ENCODE measurements at places on chromosomes 3 and 15.

DNA sequence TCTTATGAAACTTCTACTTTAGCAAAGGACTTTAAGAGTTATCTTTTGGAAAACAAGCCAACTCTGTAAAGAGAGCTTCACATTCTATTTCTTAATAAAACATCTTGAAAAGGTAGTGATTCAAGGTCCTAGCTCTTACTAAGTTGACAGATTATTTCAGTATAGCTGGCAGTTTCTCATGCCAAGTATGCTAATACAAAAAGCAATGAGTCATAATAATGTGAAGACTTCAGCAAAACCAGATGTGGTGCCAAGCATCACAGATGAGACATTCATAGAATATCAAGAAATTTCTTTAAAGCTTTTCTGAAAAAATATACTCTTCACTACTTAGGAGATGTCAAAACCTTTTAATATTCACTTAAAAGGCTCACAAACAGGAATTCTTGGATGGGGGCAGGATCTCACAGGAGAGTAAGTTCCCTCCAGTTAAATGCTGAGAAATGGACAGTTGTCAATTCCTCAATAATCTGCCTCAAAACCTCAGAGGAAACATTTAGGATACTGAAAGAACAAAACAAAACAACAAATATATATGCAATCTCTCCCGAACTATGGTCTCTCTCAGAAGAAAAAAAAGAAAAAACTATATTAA is 45.6 kb downstream of the DCBLD2 start:
- DNase-seq: peak; percentile 88

DNA sequence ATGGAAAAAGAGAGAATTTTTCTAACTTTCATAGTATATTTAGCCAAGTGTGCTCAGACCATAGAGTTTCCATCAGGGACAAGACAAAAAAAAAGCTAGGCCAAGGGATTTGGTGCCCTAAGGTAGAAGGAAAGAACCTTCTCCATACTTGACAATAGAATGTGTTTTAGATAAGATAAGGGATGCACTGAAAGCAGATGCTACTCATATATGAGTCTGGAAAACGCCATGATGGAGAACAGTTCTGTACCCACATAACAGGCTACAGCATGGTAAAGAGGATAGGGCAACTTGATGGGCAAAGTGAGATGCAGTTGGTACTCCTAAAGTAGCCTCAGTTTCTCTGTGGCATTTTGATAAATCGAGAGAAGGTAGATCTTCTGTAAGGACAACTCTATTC is 216.4 kb upstream of the NECTIN3 start:
- DNase-seq: no peak

DNA sequence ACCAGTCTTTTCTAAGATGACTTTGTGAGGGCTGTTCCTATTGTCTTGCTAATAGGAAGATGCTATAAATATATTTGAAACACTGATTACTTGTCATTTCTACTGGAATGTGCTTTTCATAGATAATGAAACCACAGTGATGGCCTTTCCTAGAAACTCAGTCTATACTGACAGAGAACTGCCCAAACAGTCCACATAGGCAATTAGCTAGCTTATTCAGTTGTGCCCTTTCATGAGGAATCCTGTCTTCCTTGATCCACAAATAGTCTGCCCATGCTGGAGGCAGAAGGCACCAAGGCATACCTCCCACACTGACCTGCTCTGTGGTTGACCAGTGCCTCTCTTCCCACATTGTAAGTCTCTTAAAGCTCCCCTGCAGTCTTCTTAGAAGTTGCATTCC is 135.9 kb downstream of the CMSS1 start:
- peak; percentile 23 for DNase-seq

GRCh38 chr15:56640127-56640526 is 93.2 kb downstream of the ZNF280D start:
- DNase-seq: no peak

GRCh38 chr3:157135671-157136396 is 24.1 kb downstream of the CCNL1 start:
- DNase-seq: peak; percentile 53

- DNase-seq: no peak
Observed at GRCh38 chr15:95368191-95368590, 962.3 kb upstream of the NR2F2 start.

- DNase-seq: no peak
Observed at GRCh38 chr3:196938576-196938975, 3.8 kb downstream of the NCBP2 start.

GRCh38 chr3:9071936-9072666 is 108.8 kb upstream of the RAD18 start:
- DNase-seq: no peak

DNA sequence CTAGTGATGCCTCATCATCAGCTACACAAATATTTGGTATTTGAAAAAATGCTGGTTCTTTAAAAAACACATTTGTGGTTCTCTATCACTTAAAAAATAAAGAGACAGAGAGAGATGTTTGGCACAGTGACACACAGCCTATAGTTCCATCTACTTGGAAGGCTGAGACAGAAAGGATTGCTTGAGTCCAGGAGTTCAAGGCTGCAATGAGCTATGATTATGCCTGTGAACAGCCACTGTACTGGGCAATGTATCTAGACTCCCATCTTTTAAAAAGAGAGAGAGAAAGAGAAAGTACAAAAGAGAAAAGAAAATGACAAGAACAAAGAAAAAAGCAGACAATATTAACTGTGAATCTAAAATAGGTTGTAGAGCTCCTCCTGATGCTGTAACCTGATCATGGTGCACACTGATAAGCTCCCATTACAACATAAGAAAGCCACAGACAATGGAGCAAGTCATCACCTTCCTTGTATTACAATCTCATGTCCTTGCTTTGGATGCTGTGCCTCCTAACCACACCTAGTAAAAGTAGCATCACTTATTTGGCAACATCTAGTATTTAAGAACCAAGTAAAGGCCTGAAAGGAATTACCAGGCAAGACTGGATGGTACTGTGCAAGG is 31.7 kb upstream of the MAP4 start:
- no peak for DNase-seq

GRCh38 chr3:23331141-23331935 is 128.2 kb downstream of the UBE2E2 start:
- no peak for DNase-seq

DNA sequence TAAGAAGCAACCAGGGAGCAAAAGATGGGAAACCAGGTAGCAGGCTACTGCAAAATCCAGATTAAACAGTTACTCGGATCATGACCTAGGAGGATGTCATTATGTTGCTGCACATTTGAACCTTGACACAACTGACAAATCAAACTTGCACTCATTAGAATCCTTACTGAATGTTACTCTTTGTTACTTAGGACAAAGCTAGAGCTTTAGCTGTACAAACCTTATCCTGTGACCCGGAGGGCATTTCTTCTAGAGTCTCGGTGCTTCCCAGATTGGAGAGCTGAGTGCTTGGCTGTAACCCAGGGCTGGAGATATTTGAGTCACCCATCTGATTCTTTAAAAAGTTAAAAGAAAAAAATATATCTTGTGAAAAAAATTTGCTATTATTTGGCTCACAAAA is 43.4 kb downstream of the DCP1A start:
- no peak for DNase-seq

DNA sequence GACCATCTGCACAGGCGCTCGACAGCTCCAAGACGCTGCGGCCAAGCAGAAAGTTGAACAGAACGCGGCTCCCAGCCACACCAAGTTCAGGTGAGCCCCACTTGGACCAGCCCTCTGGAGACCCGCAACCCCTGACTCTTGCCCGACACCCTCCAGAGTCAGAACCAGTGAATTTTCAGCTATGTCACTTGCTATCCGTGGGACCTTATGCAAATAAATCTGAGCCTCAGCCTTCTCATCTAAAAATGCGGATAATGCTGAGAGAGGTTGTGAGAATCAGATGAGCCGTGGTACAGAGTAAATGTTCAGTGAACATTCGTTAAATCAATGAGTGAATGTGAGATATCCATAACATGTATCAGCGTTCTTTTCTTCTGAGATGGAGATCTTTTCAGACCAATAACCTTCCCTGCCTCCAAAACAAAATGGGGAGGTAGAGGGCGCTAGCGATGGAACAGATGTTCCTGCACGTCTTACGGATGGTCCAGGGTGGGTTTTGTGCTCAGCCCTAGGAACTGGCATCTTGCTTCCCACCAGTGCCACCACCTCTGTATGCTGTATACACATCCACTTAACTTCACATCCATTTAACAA is 524 bp downstream of the MRPS11 start:
- DNase-seq: no peak

DNA sequence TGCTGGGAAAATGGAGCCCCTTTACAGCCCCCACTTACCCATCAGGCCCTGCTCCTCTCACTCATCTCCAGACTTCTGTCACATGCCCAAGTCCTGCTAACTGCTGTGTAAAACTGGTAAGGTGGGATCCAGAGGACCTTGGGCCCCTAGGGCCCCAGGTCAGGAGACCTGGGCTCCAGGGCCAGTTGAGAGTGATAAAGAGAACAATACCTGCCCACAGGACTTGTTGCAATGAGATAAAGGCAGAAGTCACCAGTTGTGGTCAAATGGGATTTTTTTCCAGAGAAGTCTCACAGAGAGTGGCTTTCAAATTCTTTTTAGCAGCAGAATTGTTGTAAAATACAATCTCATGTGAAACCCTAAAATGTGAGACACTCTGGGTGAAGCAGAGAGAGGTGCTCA is 753 bp downstream of the FURIN start:
- DNase-seq: no peak

DNA sequence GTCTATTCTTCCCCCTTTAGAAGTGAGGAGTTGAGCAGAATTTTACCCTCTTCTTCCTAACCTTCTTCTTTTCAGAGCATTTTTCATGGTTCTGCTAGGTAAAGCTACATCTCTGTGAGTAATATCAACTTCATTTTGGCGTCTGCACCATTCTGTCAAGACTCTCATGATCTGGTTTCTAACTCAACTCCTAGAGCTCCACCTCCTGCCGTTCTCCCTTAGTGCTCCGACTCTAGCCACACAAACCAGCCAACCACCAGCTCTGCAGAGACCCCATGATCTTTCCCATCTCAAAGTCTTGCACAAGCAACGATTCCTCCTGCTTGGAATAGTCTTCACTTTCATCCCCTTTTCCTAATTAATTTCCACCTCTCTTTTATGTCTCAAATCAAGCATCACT is 193.9 kb upstream of the TMC3 start:
- no peak for DNase-seq

- peak; percentile 52 for DNase-seq
Observed at GRCh38 chr3:50519471-50520089, 16.1 kb upstream of the CACNA2D2 start.

DNA sequence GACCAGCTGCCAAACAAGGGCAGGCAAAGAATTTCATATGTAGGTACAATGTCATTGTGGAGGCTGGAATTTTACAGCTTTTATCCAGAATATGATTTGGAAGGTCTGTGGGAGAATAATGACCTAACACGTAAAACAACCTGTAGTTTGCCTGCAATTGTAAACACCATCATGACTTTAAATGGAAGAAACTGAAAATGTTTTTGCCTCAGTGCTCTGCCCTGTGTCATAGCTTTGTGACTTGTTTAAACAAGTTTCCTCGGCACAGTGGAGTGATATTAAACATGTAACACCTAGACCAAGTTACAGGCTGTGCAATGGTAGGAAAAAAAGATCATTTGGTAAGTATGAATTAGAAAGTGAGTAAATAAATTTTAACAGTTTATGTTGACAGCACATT is 171.6 kb upstream of the MBNL1 start:
- no peak for DNase-seq

GRCh38 chr15:50350621-50351020 is 4.4 kb downstream of the GABPB1 start:
- DNase-seq: no peak

GRCh38 chr3:112407214-112407887 is 74.4 kb downstream of the CD200 start:
- DNase-seq: no peak

DNA sequence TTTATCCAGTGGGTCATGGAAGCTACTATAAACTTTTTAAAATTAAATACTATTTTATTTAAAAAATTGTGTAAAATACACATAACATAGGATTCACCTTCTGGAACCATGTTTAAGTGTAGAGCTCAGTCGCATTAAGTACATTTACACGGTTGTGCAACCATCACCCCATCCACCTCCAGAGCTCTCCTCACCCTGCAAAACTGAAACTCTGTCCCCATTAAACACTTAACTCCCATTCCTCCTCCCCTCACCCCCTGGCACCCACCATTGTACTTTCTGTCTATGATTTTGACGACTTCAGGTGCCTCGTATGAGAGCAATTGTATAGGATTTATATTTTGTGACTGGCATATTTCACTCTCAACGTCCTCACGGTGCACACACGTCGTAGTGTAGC is 70.7 kb downstream of the APBA2 start:
- no peak for DNase-seq

GRCh38 chr15:48001393-48002039 is 119.3 kb upstream of the SLC24A5 start:
- DNase-seq: no peak

- DNase-seq: no peak
Observed at GRCh38 chr3:152499791-152500385, 231.2 kb downstream of the MBNL1 start.
